Retina (tissue), 1 donor: ENCODE measurements at places on chromosomes 3 and 15.

DNA sequence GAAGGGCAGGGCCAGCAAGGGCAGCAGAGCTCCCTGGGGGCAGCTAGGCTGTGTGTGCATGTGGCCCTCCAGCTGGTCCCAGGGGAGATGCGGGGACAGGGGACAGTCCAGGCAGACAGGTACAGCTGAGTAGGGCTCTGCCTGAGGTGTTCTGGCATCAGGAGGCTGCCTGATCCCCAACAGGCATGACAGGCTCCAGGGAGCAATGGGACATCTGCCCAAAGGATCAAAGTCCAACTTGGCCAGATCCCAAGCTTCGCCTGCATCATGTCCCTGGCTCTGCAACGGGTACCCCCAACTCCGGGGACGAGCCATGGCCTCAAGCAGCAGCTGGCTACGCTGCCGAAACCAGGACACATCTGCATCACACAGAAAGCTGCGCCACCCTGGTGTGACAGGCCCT, 21.8 kb downstream of the ATRIP start:
- DNase-seq = no peak

GRCh38 chr15:29945943-29946596, 123.8 kb upstream of the TJP1 start:
- no peak for DNase-seq

GRCh38 chr3:23202203-23202920, 765 bp upstream of the UBE2E2 start:
- DNase-seq = peak; percentile 71

DNA sequence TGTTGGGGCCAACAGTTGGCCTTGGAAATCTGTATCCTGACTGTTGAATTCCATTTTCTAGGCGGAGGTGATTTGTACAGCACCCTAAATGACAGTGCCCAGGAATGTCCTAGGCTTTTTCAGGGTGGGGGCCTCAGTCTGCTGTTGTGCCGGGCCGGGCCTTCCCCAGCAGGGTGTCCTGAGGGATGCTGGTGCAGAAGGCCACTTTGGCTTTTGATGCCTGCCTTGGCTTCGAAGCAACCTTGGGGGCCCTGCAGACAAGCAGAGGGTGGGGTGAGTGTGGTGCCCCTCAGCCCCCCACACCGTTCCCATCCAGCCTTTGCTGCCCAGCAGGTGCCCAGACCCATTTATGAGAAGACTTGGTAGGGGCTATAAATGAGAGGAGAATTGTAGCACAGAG, 33.0 kb downstream of the SYNM start:
- DNase-seq = no peak

DNA sequence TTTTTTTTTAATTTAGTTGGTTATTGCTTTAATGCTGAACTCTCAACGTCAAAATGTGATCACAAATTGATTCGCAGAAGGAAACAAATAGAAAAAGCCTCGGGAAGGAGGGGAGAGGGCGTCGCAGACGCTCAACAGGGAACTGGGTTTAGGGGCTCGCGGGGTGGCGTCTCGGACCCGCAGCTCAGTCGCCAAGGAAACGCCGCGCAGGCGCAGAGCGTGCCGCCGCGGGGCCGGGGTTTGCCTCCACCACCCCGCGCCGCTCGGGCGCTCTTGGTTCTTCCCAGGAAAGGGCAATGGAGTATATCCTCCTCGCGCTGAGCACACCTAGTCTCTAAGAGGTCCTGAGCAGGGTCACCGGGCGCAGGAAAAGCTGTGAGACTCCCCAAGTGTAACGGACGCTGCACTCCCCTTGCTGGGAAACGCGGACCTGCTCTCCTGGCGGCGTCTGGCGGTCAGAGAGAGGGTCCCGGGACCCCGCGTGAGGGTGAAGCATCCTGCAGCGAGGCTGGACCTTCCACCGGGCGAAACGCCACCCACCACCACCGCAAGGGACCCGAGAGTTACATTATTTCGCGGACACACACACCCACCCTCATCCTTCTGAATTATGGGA, 753 bp downstream of the PLCH1 start:
- peak; percentile 96 for DNase-seq

- no peak for DNase-seq
Measured at GRCh38 chr3:20361000-20361399, 175.0 kb upstream of the SGO1 start.
